ENCODE measurements at places on chromosomes 12 and 14. TPM values are rescaled to one million over a fixed set of nuclear protein-coding genes. Genes with fewer than 3 reads are reported as not detected.

- no peak for DNase-seq
These were observed 771.7 kb upstream of the TMEM132C start for GRCh38 chr12:127494961-127495915.

DNA sequence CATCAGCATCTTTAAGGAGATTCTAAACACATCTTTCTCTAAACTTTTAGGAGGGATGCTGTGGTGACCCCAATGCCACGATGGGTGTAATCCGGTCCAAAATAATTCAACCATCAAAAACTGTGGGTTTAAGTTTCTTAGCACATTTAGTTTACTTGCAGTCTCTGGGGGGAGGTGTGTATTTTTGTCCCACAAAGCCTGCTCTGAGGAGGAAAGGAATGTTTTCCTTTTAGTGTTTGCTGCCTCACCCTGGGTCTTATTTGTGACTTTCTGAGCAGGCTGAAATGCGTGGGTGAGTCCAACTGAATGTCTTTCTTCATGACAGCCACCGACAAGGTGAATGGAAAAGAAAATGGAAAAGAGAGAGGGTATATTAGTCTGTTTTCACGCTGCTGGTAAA is 1324.7 kb downstream of the AACS start:
- no peak for DNase-seq

Gene RNU6-8
- polyA plus RNA-seq, result not detected

Gene DNAL1
- polyA plus RNA-seq, result 17.9 TPM

Gene TDG
- 59.2 TPM for polyA plus RNA-seq

All from right renal cortex interstitium (tissue), 3 donors.